Neural crest cell (in vitro differentiated cells): ENCODE measurements at places on chromosomes 1 and 21. TPM values are rescaled to one million over a fixed set of nuclear protein-coding genes. Genes with fewer than 3 reads are reported as not detected.

The S100A4 gene
- total RNA-seq = 10.3 and 11.7 TPM in 2 replicates

DNA sequence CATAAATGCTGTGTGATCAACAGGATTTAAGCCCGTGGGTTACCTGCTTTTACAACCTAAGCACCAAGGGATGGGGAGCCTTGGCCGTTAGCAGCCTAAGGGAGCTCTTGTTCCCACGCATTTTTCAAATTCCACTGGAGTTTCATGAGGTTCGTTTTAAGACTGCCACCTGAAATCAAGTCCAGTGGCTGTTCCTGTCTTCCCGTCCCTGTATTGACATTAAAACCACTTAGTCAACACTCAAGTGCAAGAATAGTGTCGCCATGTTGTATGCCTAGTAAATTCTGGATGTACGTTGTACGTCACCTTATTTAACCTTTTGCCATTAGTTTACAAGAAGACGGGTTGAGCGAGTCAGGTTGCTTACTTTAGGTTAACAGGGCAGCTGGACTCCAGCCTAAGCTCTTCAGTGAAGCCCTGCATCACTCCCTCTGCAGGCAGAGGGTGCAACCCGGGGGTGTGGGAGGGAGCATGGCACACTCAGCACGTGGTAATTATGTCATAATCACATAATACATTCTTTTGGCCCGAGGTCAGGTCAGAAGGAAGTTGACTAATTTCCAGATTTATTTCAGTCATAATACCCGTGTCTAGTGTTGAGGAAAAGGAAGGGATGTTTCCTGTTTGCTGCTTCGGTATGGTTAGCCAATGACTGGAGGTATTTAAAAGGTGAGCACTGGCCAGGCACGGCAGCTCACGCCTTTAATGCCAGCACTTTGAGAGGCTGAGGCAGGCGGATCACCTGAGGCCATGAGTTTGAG is 42.5 kb downstream of the CNST start:
- DNase-seq = no peak

DNA sequence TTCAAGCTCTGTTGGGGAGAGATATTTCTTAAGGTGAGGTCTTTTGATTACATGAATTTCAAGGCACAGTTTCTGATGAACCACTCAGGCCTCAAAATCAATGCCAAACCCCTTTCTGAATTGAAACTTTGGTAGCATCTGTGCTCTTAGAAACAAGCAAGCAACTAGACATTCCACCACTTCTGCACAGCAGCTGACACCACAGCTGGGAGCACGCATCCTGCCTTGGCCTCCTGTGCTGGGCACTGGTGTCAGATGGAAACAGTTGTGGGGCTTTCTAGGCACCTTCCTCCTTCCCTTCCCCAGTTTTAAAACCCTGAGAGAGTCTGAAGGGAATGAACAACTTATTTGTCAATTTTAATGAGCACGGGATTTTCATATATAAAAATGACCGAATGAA is 360.2 kb downstream of the ADGRL2 start:
- DNase-seq = no peak

DNA sequence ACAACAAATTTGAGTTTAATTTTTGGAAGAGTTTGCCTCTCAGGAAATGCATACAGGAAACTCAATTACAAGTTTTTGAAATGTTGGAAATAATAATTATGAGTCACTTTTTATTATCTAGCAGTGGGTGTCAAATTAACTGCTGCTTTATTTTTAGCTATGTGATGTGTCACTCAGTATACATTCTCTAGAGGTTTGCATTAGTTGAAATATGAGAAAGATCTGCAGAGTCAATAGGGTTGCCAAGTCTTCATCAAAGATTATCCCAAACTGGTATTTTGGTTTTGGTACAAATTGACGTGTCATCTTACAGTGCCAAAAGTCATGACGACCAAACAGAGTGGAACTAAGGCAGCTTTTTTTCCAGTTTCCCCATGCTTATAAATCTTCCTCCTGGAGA is 54.3 kb upstream of the DIPK1A start:
- no peak for DNase-seq

DNA sequence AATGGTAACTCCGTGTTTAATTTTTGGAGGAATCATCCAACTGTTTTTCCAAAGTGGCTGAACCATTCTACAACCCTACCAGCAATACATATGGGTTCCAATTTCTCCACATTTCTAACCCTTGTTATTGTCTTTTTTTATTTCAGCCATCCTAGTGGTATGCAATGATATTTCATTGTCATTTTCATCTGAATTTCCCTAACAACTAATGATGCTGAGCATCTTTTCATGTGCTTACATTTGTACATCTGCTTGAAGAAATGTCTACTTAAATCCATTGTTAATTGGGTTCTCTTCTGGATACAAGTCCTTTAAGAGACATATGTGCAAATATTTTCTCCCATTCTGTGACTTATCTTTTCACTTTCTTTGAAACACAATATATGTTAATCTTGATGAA is 43.3 kb downstream of the EPRS1 start:
- DNase-seq = no peak

The SNAP47 gene
- 42.9 and 45.3 TPM in 2 replicates for total RNA-seq
